ENCODE measurements at places on chromosomes 6 and 20.

GRCh38 chr6:27267857-27268434 is 20.4 kb downstream of the PRSS16 start:
- no peak for DNase-seq

DNA sequence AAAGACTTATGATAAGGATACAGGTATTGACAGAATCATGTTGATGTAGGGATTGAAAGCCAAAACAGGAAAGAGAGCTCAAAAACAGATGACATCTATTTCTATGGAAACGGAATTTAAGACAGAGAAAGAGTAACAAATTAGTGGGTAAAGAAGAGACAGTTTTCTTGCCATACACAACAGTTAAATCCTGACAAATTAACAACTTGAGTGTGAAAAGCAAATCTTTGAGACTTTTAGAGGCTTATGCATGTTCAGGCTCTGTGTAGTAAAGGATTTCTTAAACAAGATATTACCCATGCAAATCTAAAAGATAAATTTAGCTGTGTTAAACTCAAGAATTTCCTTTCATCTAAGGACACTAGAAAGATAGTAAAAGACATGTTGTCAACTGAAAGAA is 68.5 kb downstream of the SLC22A1 start:
- no peak for DNase-seq

- DNase-seq: no peak
Observed at GRCh38 chr6:139982195-139982594, 607.7 kb upstream of the CITED2 start.

DNA sequence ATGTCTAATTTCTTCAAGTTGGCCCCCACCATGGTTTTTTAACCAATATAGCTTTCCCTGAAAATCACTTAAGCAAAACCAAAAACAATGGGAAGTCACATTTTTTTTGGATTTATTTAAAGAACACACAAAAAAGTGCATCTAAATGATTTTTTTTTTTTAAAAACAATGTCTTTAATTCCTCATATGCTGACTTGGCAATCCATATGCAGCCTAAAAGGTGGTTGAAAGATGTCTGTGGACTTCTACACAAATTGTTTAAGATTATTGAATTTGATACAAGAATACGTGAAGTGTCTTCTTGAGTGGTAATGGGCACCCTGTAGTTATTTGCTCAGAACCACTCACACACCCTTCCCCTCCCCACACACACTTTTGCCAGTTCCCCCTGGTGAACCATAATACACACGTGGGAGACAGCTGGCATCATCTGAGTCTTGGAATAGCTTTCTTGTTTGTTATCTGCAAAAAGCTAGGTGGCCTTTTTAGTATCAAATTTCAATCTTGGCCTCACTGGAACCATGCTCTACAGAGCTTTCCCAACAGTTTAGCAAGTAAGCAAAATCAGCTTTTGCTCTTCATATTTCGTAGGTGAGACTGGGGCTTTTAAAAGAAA is 60.9 kb upstream of the TULP1 start:
- no peak for DNase-seq

- DNase-seq: no peak
Observed at GRCh38 chr6:75065523-75065922, 140.3 kb downstream of the COL12A1 start.

- no peak for DNase-seq
Observed at GRCh38 chr6:85406641-85407075, 43.2 kb upstream of the NT5E start.

DNA sequence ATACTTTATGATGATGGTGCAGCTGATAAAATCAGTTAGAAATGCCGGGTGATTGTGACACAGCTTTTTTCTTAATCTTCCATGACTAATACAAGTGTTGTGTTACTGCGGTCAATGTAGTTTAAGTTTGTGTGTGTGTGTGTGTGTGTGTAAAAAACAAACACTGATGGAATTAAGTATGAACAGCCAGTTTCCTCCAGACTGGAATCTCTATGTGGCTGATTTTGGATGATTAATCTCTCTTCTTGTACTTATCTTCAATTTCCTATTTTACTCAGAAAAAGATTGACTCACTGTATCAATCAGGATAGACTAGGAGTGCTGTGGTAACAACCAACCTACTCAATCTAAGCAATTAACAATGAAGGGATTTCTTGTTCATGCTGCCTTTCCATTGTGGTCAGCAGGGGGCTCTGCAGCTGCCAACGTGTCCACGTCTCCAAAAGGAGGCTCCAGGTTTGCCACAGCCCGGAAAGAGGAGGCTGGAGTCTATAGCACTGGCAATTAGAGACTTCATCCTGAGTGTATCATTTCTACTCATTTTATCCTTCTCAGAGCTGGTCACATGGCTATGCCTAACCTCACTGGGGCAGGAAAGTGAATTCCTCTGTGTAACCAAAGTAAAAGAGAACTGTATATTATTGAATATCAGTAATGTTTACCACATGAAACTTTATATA is 107.7 kb downstream of the CD109 start:
- no peak for DNase-seq

DNA sequence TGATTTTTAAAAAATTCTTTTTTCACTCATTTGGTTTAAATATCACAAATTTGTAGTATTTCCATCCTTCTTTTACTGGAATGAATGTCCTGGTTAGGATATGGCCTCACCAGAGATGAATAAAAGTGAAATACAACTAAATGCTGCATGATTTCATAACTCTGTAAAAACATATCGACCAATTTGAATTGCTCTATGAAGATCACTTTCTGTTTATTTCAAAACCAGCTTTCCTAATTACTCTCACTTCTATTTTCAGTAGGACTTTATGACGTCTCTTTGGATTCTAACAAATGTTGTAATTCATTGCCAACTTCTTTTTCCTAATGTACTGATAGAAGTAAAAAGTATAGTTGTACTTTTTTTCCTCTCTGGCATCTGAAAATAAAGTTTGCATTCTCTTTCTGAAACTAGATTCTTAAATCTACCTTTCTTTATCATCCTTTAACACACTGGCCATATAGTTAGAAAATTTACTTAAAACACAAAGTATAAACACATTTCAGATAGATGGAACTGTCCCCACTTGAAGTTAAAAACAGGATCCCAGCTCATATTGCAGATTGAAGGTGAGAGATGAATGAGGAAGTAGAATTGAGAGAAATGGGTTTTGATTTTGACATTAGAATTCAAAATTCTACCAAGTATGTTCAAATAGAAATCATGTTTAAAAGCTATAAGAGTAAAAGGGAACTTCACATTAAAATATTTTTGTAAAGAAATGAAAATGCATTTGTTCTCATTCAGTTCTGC is 40.3 kb upstream of the IL20RA start:
- DNase-seq: no peak

GRCh38 chr6:22325481-22325880 is 28.6 kb upstream of the PRL start:
- DNase-seq: no peak

DNA sequence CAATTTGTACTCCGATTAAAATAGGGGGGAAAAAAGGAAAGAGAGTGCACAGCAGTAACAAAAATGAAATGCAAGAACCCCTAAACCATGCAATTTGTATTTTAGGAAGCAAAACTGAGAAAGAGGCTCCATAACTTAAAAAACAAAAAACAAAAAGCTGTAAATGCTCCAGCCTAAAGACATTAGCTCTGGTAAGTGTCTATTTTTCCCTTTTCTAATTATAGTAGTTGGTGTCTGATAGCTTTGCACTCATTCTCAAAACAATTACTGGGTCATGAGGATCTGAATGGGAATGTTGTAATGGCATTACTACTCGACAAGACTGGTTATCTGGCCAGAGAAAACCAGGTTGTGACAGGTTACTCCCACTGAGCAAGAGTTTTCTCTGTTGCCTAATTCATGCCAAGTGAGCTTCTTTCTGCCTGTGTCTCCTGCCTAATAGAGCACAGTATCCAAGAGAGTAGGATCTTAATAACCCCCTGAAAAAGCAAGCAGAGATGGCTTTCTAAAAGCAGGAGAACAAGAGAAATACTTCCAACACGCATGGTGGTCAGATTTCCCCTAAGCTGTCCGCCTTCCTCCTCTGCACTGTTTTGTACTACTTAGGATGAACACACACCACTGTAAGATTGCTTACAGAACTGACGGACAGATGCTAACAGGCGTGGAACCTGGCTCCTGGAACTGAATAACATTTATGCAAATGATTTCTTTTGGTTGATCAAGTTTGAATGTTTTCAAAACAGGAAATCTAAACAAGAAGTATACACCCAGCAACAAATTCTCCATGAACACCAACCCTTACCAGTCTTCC is 86.4 kb downstream of the FKBP5 start:
- DNase-seq: no peak

DNA sequence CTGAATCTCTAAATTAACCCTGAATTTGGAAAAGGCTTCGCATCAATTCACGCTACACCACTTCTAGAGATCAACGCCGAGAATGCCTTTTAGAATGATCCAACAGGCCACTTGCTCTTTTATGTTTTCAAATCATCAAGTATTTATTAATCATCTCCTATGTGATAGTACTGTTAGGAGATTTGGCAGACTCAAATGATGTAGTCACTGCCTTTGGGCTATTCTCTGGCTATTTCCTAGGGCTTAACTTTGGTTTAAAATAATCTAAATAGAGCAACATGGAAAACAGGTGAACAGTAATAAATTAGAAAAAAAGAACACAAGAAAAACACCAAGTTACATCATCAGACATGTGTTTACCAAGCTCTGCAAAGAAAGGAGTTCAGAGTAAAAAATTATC is 140.3 kb downstream of the TENT5A start:
- no peak for DNase-seq

GRCh38 chr6:1950631-1951030 is 294.8 kb downstream of the GMDS start:
- DNase-seq: no peak

- DNase-seq: no peak
Observed at GRCh38 chr6:35385457-35386202, 43.3 kb downstream of the PPARD start.

DNA sequence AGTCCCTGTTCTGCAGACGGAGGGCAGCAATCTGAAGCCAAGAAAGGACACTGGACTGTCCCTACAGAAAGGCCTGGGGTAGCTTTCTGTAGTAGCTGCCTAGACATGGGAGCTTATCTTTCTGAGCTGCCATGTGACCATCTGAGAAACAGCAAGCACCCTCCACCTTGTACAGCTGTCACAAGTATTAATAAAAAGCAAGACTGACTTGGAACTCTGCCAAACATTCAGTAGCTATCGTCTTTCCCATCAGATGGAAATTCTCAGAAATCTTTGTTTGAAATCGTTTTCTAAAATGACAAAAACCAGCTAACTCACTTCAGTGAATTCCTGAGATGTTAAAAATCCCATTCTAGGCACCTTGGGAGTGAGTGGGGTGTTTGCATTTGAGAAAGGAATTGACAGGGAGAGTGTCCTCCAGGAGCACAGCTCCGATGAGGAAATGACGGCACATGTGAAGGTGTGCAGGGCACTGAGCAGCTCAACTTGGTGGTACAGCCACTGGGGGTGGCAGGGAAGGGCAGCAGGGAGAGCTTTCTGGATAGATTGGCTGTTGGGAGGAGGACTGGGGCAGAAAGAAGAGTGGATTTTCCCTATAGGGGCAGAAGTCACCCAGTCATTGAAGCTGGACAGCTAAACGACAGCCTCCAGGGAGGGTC is 24.5 kb downstream of the ACSS1 start:
- DNase-seq: no peak

GRCh38 chr6:29759457-29759856 is 36.2 kb downstream of the HLA-F start:
- no peak for DNase-seq

DNA sequence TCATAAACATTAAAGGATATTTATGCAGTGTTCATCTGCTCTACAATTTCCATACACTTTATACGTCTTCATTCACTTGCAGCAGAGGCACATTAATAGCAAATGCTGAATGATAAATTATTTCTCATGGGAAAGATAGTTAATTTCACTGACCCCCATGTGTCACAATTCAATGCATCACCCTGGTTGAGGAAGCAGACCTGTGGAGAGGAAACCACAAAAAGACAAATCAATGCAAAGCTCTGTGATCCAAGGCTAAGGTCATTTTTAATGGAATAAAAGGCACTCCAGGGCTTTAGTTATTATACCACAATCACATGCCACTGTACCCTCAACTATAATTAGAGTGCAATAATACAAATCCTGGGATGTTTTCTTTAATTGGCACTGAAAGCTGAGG is 40.3 kb upstream of the TENT5A start:
- DNase-seq: no peak

GRCh38 chr6:3797231-3798054 is 45.9 kb upstream of the PXDC1 start:
- DNase-seq: no peak

DNA sequence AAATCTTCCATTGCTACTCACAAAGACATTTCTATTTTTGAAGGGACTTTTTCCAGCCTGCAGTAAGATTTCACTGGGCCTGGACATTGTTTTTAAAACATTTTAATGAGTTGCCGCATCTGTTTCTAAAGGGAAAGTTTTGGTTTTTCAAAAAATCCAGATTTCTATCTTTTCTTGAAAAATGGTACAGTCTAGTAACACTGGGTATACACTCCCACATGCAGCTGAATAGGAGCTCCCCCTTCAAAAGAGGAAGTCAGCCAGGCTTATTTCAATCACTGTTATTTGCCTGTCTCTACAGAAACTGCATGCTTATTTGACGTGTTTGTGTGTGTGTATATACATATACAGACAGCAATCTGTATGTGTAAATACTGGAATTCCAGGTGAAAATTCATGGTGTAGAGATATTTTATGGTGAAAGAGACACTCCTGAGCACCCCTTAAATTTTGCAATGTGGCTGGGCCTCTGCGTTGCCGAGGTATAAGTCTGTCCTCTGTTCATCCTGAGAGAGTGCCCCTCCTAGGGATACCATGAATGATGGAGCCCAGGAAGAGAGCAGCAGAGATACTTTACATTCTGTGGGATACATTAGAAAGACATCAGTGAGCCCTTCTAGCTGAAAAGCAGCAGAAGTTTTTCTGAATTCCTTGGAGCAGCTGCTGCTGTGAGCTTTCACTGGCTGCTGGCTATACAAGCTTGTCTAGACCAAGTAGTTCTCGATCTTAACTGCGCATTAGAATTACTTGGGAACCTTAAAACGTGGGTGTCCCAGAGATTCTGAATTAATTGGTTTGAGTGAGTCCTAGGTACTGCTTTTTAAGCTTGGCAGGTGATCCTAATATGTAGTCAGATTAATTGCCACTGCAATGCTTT is 12.0 kb upstream of the ABRACL start:
- DNase-seq: no peak

- no peak for DNase-seq
Observed at GRCh38 chr20:62782149-62782892, 14.0 kb upstream of the MRGBP start.

GRCh38 chr6:55782275-55782674 is 93.1 kb downstream of the BMP5 start:
- DNase-seq: no peak

DNA sequence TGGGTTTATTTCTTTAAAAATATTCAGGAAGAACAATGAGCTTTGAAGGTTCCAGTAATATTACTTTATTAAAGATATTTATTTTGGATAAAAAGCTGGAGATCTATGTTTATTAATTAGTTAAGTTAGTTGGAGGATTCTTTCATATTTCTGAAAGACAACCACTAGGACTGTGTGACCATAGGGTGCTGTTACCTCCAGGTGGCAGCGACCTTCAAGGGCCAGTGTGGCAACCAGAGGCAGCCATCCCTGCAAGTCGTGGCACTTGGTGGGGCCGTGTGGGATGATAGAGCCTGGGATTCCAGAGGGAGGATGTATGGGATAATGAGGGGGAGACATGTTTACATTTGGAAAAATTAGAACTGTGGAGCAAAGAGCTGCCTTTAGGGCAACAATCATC is 95.5 kb upstream of the SCP2D1 start:
- DNase-seq: no peak
